Activated naive CD4-positive, alpha-beta T cell treated with anti-CD3 and anti-CD28 coated beads for 36 hours (primary cell): ENCODE measurements at places on chromosomes 2 and 18. TPM values are rescaled to one million over a fixed set of nuclear protein-coding genes. Genes with fewer than 3 reads are reported as not detected.

- no peak for DNase-seq
- no peak overlapping the region for H3K27ac ChIP-seq
- no peaks in the 10 kb centered on the region for H3K36me3 ChIP-seq
- H3K4me1 ChIP-seq, result no peaks in the 10 kb centered on the region
- no peak overlapping the region for H3K4me3 ChIP-seq
- H3K27me3 ChIP-seq, result no peaks in the 10 kb centered on the region
Measured at GRCh38 chr18:56221195-56222065, 417.0 kb downstream of the TXNL1 start.

DNA sequence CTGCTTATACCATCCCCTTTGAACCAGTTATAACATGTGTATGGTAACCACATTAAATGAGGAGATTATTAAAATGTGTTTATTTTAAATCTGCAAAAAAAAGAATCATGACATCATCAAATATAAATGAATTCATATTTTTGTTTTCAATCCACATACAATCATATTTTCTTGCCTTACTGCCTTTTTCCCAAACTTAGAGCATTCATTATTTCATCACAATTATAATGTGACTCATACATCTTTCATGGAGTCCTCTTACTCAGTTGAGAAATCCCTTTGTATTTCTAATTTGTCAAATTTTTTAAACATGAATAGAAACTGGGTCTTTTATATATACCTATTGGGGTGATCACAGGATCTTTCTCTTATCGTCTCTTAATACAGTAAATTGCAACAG is 909.6 kb downstream of the DSC3 start:
- H3K27ac ChIP-seq, result no peak overlapping the region
- H3K4me3 ChIP-seq, result no peak overlapping the region
- H3K4me1 ChIP-seq, result no peaks in the 10 kb centered on the region
- no peaks in the 10 kb centered on the region for H3K27me3 ChIP-seq

DNA sequence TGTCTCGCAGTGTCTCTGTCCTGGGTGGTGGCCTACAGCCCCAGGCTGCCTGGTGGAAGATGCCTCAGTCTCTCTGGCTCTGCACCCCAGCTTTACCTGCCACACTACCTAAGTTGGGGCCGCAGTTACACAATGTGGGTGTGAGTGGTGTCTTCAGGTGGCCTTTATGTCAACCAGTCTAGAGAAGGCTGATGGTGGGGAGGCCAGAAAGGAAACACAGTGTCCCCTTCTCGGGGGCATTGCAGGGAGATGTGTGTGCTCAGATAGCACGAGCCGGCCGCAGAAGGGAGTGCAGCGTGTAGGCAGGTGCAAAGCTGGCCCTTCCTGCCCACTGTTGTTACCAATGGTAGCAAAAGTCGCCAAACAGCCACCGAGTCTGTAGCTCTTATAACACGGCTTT is 216.1 kb downstream of the SH3RF3 start:
- H3K4me3 ChIP-seq, result no peak overlapping the region
- H3K36me3 ChIP-seq, result no peaks in the 10 kb centered on the region
- peaks cover 50% of the 10 kb centered on the region for H3K4me1 ChIP-seq
- no peaks in the 10 kb centered on the region for H3K27me3 ChIP-seq
- DNase-seq, result no peak
- H3K27ac ChIP-seq, result no peak overlapping the region

- H3K27me3 ChIP-seq, result peaks cover 3% of the 10 kb centered on the region
- no peaks in the 10 kb centered on the region for H3K36me3 ChIP-seq
- no peaks in the 10 kb centered on the region for H3K4me1 ChIP-seq
- no peak for DNase-seq
- no peak overlapping the region for H3K27ac ChIP-seq
- no peak overlapping the region for H3K4me3 ChIP-seq
Measured at GRCh38 chr2:71807581-71808451, 339.8 kb downstream of the CYP26B1 start.

DNA sequence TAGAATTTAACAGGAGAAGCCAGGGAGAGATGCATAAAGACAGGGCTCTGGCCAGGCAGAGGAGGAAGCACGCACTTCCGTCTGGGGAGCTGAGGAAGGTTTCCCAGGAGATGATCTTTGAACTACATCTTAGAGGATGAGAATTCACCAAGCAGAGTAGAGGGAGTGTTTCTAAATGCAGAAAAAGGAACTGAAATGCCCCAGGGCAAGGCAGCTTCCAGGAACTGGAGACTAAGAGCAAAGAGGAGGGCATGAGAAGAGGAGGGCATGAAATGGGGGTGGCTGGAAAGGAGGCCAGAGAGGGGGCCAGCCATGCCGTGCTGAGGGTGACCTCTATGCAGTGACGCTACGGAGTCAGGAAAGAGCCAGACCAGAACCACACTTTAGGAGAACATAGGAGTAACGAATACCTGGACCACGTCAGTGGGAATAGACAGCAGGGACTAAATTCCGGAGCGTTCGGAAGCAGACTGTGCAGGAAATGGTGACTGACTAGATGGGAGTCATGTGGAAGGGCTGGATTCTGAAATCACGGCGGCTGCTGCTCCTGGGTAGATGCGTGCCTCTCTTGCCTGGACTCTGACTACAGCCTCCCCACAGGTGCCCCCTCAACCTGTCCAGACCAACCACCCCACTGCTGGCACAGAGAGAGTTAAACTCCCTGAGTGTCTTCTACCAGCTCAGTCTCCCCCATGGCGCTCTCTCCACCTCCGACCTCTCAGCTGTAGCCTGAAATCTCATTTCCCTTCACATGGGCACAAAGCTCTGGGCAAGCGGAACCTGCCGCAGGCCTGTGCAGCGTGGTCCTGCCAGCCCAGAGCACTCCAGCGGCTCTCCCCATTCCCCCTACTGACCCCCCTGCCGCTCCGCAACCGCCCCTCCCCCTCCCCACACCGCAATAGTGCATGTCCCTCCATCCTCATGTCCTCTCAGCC is 87.0 kb upstream of the RTN4 start:
- no peak for DNase-seq
- H3K4me1 ChIP-seq, result peaks cover 31% of the 10 kb centered on the region
- no peaks in the 10 kb centered on the region for H3K36me3 ChIP-seq
- H3K4me3 ChIP-seq, result no peak overlapping the region
- no peak overlapping the region for H3K27ac ChIP-seq
- H3K27me3 ChIP-seq, result no peaks in the 10 kb centered on the region

- H3K27me3 ChIP-seq, result no peaks in the 10 kb centered on the region
- H3K4me1 ChIP-seq, result no peaks in the 10 kb centered on the region
- no peak overlapping the region for H3K4me3 ChIP-seq
- no peaks in the 10 kb centered on the region for H3K36me3 ChIP-seq
Measured at GRCh38 chr2:36458106-36458505, 102.5 kb downstream of the CRIM1 start.

Gene SEC11C
- 46.7 TPM for total RNA-seq

GRCh38 chr2:202542142-202542541 is 92.6 kb upstream of the FAM117B start:
- no peak overlapping the region for H3K27ac ChIP-seq
- H3K27me3 ChIP-seq, result no peaks in the 10 kb centered on the region
